ENCODE measurements at places on chromosomes 2 and 18.

DNA sequence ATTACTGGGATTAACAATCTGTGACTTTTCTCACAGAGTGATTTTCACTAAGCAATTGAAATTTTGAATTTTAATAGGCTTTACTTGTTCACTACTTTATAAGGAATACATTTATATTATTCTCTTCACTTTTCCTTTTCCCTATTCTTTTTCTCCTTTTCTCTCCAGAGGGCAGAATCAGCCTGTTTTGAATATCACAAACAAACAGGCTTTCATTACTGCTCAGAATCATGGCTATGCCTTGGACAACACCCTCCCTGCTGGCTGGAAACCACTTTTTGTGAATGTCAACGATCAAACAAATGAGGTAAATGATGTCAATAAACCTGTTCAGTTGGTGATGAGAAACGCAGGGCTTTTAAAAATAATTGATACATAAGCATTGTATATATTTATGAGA lies 35.3 kb downstream of the CPS1 start:
- DNase-seq, result no peak

GRCh38 chr18:77067291-77068061 lies 65.1 kb downstream of the MBP start:
- DNase-seq, result no peak

DNA sequence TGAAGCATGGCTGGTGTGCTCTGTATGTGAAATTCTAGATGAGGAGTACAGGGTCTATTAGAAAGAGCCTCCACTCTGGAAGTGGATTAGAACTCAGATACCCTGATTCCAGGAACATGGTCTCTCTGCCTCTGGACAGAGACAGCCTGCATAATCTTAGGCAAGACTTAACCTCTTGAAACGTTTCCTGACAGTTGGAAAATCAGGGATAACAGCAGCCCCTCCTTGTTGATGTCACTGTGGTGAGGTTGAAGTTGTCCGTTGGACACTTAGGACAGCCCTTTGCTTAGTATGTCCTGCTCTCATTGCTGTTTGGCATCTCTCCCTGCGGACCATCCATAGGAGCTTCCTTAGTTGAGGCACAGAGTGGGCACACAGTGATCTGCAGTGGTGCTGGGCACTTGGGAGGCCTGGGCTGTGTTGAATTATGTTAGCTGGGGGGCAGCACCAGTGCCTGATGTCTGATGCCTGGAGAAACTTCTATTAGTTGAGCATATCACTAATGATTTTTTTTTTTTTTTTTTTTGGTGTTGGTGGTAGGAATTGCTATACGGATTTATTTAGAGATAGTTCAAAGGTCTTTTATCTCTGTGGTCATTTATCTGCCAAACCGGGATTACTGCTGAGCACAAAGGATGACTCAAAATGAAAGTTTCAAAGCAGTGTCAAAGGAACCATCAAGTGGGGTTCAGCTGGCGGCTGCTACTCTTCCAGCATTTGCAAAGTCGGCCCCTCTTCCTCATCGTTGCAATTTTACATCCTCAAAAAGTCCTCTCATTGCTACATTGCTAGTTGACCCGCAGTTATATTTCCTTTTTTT lies 28.8 kb downstream of the SETBP1 start:
- DNase-seq, result no peak

GRCh38 chr2:34848691-34849090 lies 1249.6 kb upstream of the FAM98A start:
- DNase-seq, result no peak

Measured in NCI-H187 treated with DMSO at 0.1 percent for 48 hours (cell line).